ENCODE measurements at places on chromosomes 11 and 22. TPM values are rescaled to one million over a fixed set of nuclear protein-coding genes. Genes with fewer than 3 reads are reported as not detected.

DNA sequence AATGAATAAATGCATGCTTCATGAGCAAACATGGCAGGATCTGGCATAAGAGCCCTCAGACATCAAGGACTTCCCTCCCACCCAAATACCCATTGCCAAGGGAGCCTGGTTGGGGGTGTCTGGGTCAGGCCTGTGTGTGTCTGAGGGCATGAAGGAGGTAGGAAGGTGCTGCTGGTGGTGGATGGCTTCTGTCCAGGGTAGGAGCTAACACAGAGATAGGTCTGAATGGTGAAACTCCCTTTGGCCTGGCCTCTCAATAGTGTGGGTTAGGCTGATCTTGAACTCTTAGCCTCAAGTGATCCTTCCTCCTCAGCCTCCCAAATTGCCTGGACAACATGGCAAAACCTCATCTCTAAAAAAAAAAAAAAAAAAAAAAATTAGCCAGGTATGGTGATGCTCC lies 2.8 kb downstream of the AMPD3 start:
- H3K27me3 ChIP-seq: peaks cover 21% of the 10 kb centered on the region
- H3K4me1 ChIP-seq: peaks cover 12% of the 10 kb centered on the region
- no peaks in the 10 kb centered on the region for H3K36me3 ChIP-seq
- H3K27ac ChIP-seq: no peak overlapping the region
- no peak overlapping the region for H3K4me3 ChIP-seq
- DNase-seq: no peak

DNA sequence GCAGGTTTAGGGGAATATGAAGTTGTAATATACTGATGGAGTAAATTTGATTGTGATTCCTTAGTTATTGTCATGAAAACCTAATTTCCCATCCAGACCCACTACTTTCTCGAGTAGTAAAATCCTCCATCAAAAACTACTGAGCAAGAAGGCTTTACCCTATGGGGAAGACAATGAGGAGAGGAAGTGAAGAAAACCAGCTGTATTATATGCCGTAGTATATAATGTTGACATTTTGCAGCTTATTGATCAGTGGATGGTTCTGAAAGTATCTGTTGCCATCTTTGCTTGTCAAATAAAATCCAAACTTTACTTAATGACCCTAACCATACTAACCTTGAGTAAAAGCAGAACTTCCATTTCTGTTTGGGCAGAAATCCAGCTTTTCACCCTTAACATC lies 292.8 kb upstream of the RAG2 start:
- no peaks in the 10 kb centered on the region for H3K4me1 ChIP-seq
- no peaks in the 10 kb centered on the region for H3K36me3 ChIP-seq
- no peak overlapping the region for H3K4me3 ChIP-seq
- no peak overlapping the region for H3K27ac ChIP-seq
- no peak for DNase-seq

DNA sequence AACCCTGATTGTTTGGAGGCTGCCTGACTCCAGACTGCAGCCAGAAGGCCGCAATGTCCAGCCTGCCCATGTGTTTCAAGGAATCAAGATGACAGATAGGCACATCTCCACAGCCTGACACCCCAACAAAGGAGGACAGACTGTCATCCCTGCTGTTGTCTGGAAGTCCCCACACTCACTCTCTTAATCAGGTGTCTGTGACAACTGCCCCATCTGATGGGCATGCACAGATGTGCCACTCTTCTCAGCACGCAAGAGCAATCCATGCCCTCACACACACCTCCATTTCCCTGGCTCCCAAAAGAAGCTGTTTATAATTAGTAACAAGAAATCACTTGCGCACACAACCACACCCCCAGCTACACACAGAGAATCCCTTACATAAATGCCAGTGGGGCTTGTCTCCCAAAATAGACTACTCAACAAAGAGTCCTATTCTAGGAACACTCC lies 117.6 kb downstream of the C11orf58 start:
- H3K36me3 ChIP-seq: peaks cover 2% of the 10 kb centered on the region
- H3K27ac ChIP-seq: peak overlapping the region; percentile 68
- H3K27me3 ChIP-seq: no peaks in the 10 kb centered on the region
- peaks cover 71% of the 10 kb centered on the region for H3K4me1 ChIP-seq

Gene PLAAT4
- 15.5 TPM for total RNA-seq

- DNase-seq: no peak
- peaks cover 50% of the 10 kb centered on the region for H3K4me1 ChIP-seq
- H3K4me3 ChIP-seq: no peak overlapping the region
- no peaks in the 10 kb centered on the region for H3K27me3 ChIP-seq
- H3K27ac ChIP-seq: peak overlapping the region; percentile 65
Measured at GRCh38 chr22:33472462-33473344, 414.5 kb upstream of the SYN3 start.

DNA sequence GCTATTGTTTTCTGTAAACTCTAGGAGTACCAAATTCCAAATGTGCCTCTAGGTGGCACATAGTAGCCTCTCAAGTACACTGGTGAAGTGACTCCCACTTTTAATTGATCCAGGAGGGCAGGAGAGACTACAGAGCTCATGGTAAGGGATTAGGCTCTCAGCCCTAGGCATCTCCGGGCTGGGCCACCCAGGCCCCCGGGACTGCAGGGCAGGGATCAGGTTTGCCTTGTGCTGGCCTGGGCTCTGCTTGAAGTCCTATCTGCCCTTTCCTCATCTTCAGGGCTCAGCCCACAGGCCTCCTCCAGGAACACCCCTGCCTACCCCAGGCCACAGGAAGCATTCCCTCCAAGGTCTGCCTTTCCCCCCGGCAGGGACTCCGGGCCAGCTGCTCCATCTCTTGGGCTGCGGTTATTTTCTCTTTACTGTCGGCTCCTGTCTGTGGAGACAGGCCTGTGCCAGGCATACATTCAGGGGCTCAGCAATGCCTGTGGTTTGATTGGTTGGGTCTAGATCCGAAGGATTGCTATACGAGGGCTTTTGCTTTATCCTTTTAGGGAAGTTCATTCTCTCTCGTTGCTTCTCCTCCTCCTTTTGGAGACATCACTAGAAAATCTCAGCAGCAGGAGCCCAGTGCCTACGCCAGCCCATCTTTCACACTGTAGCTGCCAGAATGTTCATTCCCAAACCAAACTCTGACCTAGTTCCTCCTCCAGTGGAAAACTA lies 32.8 kb downstream of the PARVA start:
- no peak for DNase-seq
- peak overlapping the region; percentile 61 for H3K27ac ChIP-seq
- peaks cover 77% of the 10 kb centered on the region for H3K4me1 ChIP-seq
- H3K36me3 ChIP-seq: no peaks in the 10 kb centered on the region

- H3K4me1 ChIP-seq: peaks cover 95% of the 10 kb centered on the region
- H3K4me3 ChIP-seq: no peak overlapping the region
- no peak overlapping the region for H3K27ac ChIP-seq
- no peak for DNase-seq
Measured at GRCh38 chr11:12123273-12123672, 12.9 kb downstream of the MICAL2 start.

DNA sequence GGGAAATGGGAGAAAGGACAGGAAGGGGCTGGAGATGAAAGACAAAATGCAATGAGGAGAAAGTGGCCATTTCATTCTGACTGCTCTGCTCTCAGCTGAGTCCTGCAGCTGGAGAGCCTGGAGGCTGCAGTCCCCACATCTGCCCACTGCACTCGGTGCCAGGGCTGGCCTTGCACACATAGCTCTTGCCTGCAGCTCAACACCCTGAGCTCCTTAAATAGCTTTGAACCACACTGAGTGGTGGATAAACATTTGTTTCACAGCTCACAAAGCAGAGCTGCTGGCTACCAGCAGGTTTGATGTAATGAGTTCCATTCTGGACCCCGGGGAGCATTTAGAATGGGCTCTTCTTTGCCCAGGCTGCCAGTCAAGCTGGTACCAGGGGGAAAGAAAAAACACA lies 426.1 kb upstream of the CADM1 start:
- no peaks in the 10 kb centered on the region for H3K36me3 ChIP-seq
- H3K27me3 ChIP-seq: no peaks in the 10 kb centered on the region
- H3K4me3 ChIP-seq: no peak overlapping the region

DNA sequence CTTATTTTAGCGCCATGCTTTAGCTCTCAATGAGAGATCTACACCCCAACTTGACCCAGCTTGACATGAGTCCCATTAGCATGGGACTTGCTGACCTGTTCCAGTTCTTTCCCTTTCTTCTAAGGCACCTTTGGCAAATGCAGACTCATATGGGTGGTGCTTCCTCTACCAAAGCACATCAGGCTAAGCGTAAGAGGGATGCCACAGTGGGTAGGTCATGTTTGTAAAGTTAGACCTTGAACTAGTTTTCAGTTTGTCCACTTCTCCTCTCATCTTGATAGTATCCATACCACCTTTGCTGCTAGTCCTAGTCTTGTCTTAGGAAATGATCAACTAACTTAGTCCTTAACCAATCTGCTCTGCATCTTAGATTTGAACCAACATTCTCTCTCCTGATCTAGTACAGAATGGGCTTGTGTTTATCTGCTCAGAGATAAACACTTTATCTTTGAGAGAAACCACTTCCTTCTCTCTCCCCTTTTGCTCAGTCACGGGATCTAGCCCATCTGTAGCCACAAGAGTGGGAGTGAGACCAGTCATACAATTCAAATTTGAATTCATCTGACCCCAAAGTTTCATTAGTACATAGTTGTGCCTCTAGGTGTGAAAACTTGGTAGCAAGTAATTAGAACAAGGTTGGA lies 72.1 kb upstream of the CD44 start:
- no peaks in the 10 kb centered on the region for H3K36me3 ChIP-seq
- no peaks in the 10 kb centered on the region for H3K27me3 ChIP-seq
- no peaks in the 10 kb centered on the region for H3K4me1 ChIP-seq
- no peak overlapping the region for H3K4me3 ChIP-seq
- DNase-seq: no peak

Gene SCGB1C1
- not detected for total RNA-seq

GRCh38 chr11:114832532-114833125 lies 154.3 kb downstream of the NXPE2 start:
- peaks cover 44% of the 10 kb centered on the region for H3K27me3 ChIP-seq
- no peak overlapping the region for H3K27ac ChIP-seq
- no peak for DNase-seq
- H3K4me3 ChIP-seq: no peak overlapping the region
- no peaks in the 10 kb centered on the region for H3K36me3 ChIP-seq
- no peaks in the 10 kb centered on the region for H3K4me1 ChIP-seq

- H3K27me3 ChIP-seq: no peaks in the 10 kb centered on the region
- no peak for DNase-seq
- peaks cover 28% of the 10 kb centered on the region for H3K4me1 ChIP-seq
- no peak overlapping the region for H3K4me3 ChIP-seq
Measured at GRCh38 chr22:26779108-26779507, 121.7 kb downstream of the MIAT start.

DNA sequence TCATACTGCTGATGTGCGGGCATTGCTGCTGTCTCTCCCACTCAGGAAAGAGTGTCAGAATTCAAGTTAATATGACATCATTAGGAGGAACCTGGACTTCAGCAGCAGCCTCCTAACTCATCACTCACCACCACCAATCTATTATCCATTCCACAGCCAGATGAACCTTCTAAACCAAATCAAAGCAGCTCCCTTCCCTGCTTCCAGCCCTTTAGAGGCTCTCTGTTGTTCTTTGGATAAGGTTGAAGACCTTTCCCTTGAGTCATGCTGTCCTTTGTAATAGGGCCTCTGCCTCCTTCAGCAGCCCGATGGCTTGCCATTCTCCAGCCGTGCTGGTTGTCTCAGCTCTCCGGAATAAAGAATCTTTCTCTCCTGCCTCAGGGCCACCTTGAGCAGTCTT lies 301.3 kb downstream of the DDX10 start:
- H3K27ac ChIP-seq: no peak overlapping the region
- no peak overlapping the region for H3K4me3 ChIP-seq
- H3K27me3 ChIP-seq: no peaks in the 10 kb centered on the region

DNA sequence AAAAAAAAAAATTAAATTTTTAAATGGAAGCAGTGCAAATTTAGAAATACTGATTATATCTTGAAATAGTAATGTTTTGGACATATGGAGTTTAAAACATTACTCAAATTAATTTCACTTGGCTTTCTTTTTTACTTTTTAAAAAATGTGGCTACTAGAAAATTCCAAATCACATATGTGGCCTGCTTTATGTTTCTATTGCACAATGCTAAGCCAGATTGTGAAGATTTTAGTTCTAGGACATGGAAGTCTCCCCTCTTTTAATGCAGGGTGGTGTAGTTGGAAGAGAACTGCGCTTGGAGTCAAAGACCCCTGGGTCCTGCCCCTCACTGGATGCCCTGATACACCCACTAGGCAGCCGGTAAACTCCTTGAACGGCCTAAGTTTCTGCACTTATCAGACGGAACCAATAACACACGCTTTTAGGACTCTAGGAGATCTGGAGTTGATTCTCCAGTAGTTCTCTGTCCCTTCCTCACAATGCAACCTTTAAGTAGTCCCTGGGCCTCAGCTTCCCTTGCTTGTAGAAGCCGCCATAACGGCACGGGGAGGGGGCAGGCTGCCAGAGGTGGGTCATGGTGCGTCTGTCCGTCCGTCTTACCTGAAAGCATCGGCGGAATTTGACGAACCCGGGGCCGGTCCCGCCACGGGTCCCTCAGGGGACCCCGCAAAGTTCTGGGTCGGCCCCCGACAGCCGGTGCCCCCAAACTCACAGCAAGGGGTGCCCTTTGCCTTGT lies 505 bp downstream of the FAM227A start:
- peak overlapping the region; percentile 99 for H3K4me3 ChIP-seq
- peak overlapping the region; percentile 96 for H3K27ac ChIP-seq
- no peak for DNase-seq
- H3K36me3 ChIP-seq: no peaks in the 10 kb centered on the region
- H3K4me1 ChIP-seq: peaks cover 33% of the 10 kb centered on the region

- peaks cover 34% of the 10 kb centered on the region for H3K4me1 ChIP-seq
- no peak overlapping the region for H3K27ac ChIP-seq
- no peaks in the 10 kb centered on the region for H3K36me3 ChIP-seq
- DNase-seq: no peak
- H3K27me3 ChIP-seq: peaks cover 13% of the 10 kb centered on the region
Measured at GRCh38 chr11:2528301-2529050, 83.7 kb downstream of the KCNQ1 start.

DNA sequence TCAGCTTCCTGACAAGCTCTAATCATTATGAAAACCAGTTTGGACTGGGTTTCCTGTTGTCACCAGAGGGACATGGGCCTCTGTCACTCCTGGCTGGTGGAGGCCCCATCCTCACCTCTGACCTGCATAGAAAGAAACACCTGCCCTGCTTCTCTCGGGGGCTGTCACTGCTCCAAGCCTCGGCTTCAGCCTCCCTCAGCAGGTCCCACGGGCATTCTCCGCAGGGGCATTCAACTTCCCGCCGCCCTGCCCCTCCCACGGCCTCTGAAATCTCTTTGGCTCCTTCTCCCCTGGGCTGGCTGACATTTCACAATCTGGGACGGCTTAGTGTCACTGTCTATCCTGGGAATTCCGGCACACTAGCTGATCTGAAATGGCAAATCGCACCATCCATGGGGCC lies 257.9 kb downstream of the CTTN start:
- peaks cover 43% of the 10 kb centered on the region for H3K27me3 ChIP-seq
- DNase-seq: no peak
- no peak overlapping the region for H3K27ac ChIP-seq

GRCh38 chr11:29676993-29677392 lies 339.8 kb downstream of the KCNA4 start:
- H3K27ac ChIP-seq: no peak overlapping the region
- H3K36me3 ChIP-seq: no peaks in the 10 kb centered on the region
- H3K27me3 ChIP-seq: no peaks in the 10 kb centered on the region
- H3K4me3 ChIP-seq: no peak overlapping the region
- H3K4me1 ChIP-seq: no peaks in the 10 kb centered on the region

- no peaks in the 10 kb centered on the region for H3K27me3 ChIP-seq
- H3K27ac ChIP-seq: no peak overlapping the region
- no peak for DNase-seq
Measured at GRCh38 chr11:34988294-34989255, 72.2 kb downstream of the PDHX start.

Gene CBLIF
- not detected for total RNA-seq

Gene HEPN1
- total RNA-seq: not detected

- H3K27me3 ChIP-seq: no peaks in the 10 kb centered on the region
- no peak for DNase-seq
- peaks cover 47% of the 10 kb centered on the region for H3K36me3 ChIP-seq
- H3K4me1 ChIP-seq: no peaks in the 10 kb centered on the region
- no peak overlapping the region for H3K27ac ChIP-seq
- no peak overlapping the region for H3K4me3 ChIP-seq
Measured at GRCh38 chr11:112200252-112200651, 24.9 kb downstream of the BCO2 start.

Gene OR8D4
- not detected for total RNA-seq
